Omental fat pad (tissue), 4 donors: ENCODE measurements at places on chromosomes 11 and 22.

DNA sequence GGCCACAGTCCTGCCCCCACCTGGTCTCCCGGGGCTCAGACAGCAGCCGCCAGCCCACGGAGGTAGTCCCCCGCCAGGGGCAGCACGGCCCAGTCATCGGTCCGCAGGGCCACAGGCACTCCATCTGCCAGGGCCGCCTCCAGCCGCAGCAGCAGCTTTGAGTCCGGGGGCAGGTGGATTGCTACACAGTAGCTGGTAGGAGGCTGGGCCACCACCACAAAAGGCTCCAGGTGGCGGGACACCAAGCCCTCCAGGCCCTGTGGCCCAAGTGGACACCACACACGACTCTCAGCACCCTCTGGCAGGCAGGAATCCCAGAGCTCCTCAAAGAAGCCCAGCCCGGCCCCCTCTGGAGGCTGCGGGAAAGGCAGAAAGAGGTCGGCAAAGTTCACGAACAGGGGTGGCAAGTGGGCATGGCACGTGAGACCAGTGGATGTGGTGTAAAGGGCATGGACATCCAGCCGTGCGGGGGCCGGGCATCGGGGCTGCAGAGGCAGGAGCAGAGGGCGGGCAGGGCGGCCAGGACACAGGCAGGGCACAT is 2.9 kb downstream of the AP5B1 start:
- DNase-seq, result no peak

- no peak for DNase-seq
Measured at GRCh38 chr11:22984045-22984444, 123.8 kb upstream of the CCDC179 start.

DNA sequence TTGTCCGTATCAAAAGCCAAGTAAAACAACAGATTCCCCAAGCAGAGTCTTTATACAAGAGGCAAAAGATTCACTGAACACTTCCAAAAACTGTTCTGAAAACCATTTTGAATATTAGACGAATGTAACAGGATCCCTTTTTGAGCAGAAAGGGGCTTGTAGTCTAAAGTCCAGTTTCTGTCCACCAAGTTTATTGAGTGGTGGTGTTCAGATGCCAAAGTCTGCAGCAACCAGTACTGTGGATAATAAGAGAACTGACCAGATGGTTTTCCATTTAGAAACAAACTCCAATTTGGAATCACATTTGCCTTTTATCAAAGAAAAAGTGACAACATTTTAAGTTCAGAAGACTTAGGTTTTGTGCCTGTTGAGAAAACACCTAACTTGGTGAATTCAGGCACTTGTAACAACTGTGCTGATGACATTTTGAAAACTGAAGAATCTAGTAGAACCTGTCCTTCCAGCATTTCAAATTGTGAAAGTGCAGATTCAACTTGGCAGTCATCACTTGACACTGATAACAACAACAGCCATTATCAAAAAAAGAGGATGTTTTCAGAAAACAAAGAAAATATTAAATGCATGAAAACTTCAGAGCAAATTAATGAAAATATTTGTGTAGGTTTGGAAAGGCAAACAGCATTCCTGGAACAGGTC is 217.1 kb downstream of the CSNK2A3 start:
- DNase-seq, result no peak

GRCh38 chr11:27231530-27231929 is 131.5 kb downstream of the CCDC34 start:
- DNase-seq, result no peak

DNA sequence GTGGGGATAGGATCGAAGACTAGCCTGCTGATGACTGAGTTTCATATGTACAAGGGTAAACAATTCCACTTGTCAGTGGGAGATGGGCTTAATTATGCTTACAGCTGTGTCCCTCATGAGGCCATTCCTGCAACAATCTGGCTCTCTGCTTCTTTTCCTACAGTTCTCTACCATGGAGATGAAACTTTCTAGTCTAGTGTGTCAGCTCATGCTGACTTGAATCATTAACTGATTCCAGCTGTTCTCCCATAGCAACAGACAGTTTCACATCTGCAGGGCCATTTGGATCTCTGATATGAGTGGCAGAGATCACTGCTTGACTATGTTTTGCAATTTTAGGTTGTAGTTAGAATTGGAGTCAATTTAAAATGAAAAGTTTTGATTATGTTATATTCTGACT is 1251.7 kb upstream of the RAG2 start:
- DNase-seq, result no peak

DNA sequence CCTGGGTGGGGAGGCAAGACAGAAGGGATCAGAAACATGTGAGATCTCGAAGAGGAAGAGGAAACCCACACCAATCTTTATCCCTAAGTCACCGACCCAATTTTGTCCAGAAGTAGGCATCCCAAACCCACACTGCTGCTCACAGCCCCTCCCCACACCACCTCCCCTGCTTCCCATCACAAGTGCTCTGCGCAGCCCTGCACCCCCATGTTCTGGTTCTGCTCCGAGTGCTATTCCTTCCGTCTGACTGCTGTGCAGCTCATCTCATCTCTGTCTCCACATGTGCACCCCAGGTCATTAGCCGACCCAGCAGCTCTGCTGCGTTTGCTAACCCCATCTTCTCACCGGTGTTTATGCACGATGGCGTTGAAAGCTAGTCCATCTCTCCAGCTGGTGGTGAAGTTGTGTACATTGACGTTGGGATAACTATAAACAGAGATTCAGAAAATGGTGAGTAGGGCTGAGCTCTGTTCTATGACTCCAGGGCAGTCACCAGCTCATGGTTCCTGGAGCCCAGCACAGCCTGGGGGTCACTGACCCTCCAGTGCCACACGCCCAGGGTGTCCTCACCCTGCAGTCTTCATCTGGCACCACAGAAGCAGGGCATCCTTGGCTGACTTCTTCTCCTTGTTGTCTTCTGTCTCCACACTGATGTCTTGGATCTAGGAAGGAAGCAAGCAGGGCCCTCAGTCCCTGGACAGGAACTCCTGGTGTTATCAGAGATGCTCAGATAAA is 15.1 kb downstream of the SPTBN2 start:
- DNase-seq, result no peak

GRCh38 chr11:127057126-127057525 is 56.6 kb upstream of the KIRREL3 start:
- no peak for DNase-seq

DNA sequence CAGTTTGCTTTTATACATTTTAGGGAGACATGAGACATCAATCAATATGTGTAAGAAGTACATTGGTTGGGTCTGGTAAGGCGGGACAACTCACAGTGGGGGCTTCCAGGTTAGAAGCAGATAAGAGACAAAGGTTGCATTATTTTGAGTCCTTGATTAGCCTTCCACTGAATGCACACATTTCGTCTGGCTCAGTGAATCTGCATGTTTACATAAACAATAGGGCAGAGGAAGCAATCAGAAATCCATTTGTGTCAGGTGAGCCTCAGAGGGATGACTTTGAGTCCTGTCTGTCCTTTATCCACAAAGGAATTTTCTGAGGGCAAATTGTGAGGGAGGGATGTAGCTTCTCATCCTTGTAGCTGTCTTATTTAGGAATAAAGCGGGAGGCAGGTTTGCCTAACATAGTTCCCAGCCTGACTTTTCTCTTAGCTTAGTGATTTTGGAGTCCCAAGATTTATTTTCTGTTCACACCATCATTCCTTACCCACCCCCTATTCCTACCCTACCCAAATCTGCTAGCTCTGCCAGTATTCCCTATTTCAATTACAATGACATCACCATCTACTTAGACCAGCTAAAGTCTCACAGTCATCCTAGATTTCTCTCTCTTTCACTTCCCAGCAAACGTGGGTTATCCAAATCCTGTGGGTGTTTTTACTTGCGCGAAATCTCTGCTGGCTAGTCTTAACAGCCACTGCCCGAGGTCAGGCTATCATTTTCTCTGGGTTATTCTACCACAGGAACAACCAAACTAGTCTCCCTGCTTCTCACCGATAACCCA is 2.9 kb downstream of the SC5D start:
- DNase-seq, result no peak

GRCh38 chr11:130279989-130280388 is 34.7 kb downstream of the ZBTB44 start:
- no peak for DNase-seq

- no peak for DNase-seq
Measured at GRCh38 chr11:73991471-73992006, 8.9 kb upstream of the UCP2 start.
